ENCODE measurements at places on chromosomes 6 and 20.

- DNase-seq = no peak
Measured at GRCh38 chr20:3106658-3107463, 22.3 kb upstream of the AVP start.

DNA sequence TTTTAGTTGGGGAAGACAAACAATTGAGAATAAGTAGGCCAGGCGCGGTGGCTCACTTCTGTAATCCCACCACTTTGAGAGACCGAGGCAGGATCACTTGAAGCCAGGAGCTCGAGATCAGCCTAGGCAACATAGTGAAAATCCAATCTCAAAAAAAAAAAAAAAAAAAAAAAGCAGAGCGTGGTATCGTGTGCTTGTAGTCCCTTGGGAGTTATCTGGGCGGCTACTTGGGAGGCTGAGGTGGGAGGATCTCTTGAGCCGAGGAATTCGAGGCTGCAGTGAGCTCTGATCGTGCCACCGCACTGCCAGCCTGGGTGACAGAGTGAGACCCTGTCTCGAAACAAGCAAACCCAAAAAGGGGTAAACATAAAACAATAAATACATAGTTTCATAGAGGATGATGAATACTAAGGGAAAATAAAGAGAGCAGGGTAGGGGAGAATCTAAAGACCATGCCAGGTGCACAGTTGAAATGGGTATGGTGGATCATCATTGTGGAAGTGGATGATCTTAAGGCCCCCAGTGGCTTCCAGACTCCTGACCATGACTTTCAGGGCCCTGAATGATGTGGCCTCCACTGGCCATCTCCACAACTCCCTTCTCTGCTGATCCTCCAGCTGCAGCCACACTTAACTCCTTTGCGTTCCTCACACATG lies 947 bp downstream of the POFUT1 start:
- no peak for DNase-seq

GRCh38 chr6:13455552-13455966 lies 31.8 kb downstream of the GFOD1 start:
- no peak for DNase-seq

GRCh38 chr6:157002774-157003173 lies 225.6 kb downstream of the ARID1B start:
- DNase-seq = no peak

- no peak for DNase-seq
Measured at GRCh38 chr6:97462938-97463598, 180.1 kb upstream of the MMS22L start.

GRCh38 chr6:31701666-31702404 lies 1.3 kb downstream of the ABHD16A start:
- DNase-seq = no peak

DNA sequence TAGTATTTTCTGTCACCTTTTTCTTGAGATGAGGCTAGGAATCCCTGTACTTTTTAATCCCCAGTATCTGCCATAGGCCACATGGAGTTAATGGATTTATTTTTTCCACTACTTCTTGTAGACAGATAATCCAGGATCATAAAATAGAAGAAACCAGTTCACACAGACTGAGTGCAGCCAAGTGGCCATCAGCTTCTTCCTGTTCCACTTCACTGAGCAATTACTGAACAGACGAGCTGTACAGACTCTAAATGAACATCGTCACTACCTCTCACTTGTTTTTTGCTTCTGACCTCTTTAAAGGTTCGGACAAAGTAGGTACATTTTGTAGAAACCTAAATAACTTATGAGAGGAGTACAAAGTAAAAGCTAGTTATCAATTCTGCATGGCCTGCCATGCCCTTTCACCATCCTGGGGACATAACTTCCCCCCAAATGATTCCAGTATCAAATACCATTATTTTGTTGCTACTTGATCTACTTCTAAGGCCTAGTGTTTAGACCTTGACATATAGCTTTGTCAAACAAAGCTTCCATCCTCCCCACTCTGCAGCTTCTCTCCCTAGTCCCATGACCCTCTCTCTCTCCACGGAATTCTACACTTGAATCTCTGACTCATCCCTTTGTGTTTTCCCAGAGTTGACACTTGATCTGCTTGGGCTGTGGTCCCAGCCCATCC lies 34.4 kb upstream of the ARHGAP18 start:
- no peak for DNase-seq
